ENCODE measurements at places on chromosomes 3 and 15. TPM values are rescaled to one million over a fixed set of nuclear protein-coding genes. Genes with fewer than 3 reads are reported as not detected.

DNA sequence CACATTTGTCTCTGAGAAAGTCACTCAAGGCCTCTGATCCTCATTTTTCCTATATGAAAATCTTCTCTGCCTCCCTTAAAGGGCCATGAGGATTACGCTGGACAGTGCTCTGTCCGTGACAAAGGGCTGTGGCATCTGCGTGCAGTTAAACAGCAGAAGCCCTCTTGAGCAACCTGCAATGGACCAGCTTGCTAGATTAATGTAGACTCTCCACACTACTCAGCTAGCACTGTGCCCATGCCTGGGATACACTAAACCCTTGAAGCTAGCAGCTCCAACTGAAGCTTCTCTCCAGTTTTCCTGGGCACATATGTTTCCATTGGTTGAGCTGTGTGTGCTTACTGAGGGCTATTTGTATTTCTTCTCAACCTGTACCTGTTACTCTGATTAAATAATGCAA is 303.8 kb downstream of the RPLP1 start:
- H3K27me3 ChIP-seq = no peaks in the 10 kb centered on the region
- no peak overlapping the region for H3K27ac ChIP-seq
- H3K36me3 ChIP-seq = no peaks in the 10 kb centered on the region
- no peak overlapping the region for H3K4me3 ChIP-seq

DNA sequence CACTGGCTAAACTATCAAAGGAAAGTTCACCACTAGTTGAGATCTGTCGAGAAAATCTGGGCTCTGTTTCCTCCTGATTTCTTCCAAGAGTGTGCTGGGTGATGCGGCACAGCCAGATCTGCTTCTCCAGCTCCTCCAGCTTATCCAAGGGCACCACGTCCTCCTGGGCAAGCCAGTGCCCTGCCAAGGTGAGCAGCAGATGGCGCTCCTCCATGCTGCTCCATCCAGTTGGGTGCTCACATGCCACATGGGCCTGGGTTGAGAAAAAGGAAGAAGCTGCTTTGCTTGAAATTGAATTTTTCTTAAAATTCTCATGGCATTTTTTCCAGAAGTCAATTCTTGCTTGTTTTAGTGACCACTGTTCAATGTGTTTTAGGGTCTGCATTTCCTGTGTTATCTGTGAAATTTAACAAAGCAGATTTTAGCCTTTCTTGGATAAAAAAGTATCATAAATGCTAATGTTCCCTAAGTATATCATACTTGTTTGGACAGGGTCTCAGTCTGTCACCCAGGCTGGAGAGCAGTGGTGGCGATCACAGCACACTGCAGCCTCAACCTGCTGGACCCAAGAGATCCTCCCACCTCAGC is 47.3 kb downstream of the EIF3J start:
- no peaks in the 10 kb centered on the region for H3K4me1 ChIP-seq
- peaks cover 93% of the 10 kb centered on the region for H3K36me3 ChIP-seq
- no peaks in the 10 kb centered on the region for H3K27me3 ChIP-seq
- no peak overlapping the region for H3K27ac ChIP-seq
- H3K4me3 ChIP-seq = no peak overlapping the region

Gene AMIGO3
- 0.36 TPM for total RNA-seq

Gene GOLGA6B
- not detected for total RNA-seq

Gene IGSF10
- 1.3 TPM for total RNA-seq

Gene GADL1
- 1.4 TPM for total RNA-seq

Measured in psoas muscle (tissue), 8 donors.